ENCODE measurements at places on chromosomes 13 and 19.

- peak; percentile 48 for DNase-seq
Measured at GRCh38 chr13:19818223-19818842, 35.6 kb upstream of the PSPC1 start.

- DNase-seq: peak; percentile 50
Measured at GRCh38 chr13:33676045-33676989, 141.6 kb upstream of the RFC3 start.

DNA sequence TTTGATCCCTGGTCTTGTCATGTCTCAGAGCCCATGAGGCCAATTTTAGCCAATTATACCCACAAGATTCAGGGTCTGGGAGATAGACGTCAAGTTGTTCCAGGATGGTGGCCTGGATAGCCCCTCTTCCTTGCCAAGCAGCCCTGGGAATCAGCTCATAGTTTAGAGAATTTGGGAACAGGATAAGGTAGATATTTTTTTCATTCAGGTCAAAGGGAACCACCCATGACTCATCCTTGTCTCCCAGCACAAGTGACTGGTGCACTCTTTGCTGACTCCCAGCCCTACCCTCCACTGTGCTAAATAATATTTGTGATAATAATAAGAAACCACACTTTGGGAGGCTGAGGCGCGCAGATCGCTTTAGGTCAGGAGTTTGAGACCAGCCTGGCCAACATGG, 17.1 kb upstream of the S1PR4 start:
- no peak for DNase-seq

- no peak for DNase-seq
Measured at GRCh38 chr13:111540486-111540885, 220.0 kb downstream of the TEX29 start.

GRCh38 chr13:40155201-40155600, 499.7 kb downstream of the COG6 start:
- no peak for DNase-seq

DNA sequence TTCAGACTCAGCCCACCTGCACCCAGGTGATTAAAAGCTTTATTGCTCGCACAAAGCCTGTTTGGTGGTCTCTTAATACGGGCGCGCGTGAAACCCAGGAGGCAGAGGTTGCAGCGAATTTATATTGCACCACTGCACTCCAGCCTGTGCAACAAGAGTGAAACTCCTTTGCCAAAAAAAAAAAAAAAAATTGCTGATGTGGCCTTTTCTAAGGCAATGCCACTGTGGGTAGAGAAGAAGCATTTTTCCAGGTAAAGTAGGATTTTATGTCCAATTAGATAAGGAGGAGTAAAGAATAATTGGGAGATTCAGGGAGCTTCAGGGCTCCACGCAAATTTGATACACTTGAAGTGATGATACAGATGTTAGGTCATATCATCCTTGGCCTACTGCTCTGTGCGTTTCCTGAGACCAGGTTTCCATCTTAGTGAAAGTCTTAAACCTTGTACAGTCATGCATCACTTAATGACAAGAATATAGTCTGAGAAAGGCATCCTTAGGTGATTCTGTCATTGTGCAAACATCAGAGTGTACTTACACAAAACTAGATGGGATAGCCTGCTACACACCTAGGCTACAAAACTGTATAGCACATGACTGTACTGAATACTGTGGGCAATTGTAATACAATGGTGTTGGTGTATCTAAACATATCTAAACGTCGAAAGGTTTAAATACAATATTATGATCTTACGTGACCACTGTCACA, 150.9 kb downstream of the SPRY2 start:
- no peak for DNase-seq

DNA sequence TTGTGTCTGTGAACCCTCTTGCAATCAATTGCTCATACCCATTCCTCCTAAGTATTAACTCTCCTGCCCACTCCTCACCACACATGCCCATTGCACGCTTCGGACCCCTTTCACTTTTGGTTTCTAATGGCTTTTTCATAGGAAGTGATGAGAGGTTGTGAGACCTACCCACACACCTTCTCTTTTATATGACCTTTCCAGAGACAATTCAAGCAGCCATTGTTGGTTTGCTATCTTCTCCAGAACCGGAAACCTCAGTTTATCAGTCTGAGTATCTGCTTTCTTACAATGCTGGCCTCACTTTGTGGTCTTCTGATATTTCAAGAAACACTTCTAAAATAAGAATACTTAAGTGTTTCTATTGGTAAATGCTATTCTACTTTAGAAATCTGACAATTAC, 1550.8 kb upstream of the SLC10A2 start:
- no peak for DNase-seq

- DNase-seq: no peak
Measured at GRCh38 chr13:112879283-112879833, 89.7 kb upstream of the MCF2L start.

All from cerebellar cortex (tissue), 1 donor.